ENCODE measurements at places on chromosomes 6 and 20.

- peak; percentile 54 for DNase-seq
These were observed 21.7 kb downstream of the SMLR1 start for GRCh38 chr6:130848945-130849344.

DNA sequence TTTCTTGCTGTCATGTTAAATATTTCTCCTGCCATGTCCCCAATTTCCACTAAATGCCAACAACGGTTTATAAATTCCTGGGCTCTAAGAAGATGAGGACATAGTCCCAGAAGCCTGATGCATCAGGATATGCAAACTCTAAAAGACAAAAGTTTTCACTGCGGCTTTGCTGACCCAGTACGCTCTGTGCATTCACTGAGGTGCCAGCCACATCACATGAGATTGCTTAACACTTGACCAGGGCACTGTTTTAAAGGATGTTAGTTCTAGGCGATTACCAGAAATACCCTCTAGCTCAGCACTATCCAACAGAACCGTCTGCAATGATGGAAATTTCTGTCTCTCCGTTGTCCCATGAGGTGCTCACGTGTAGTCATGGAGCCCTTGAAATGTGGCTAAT is 19.9 kb upstream of the ADTRP start:
- no peak for DNase-seq

DNA sequence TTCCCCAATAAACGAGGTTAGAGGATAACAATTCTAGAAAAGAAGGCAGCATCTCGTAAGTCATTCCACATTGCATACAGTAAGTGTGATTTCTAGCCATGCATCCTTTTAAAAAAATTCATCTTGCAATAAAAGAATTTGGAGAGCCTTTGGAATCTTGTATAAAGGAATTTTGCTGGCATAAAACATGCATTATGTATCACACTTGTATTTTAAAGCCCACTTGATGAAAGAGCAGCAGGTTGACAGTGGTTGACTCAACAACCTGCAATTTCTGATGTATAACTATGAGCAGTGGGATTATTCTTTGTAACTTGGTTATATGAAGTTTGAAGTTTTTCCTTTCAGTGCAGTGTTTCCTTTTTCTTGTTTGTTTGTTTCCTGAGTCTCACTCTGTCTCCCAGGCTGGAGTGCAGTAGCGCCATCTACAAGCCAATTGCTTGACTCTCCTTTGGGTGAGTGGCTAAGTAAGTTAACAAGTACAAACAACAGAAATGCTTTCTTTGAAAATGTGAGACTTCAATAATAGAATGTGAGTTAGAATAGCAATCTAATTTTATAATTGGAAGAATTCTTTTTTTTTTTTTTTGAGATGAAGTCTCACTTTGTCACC is 39.9 kb downstream of the JARID2 start:
- peak; percentile 53 for DNase-seq

GRCh38 chr6:151136141-151136755 is 103.5 kb upstream of the AKAP12 start:
- DNase-seq: no peak

GRCh38 chr20:39837561-39837960 is 851.5 kb downstream of the MAFB start:
- no peak for DNase-seq

DNA sequence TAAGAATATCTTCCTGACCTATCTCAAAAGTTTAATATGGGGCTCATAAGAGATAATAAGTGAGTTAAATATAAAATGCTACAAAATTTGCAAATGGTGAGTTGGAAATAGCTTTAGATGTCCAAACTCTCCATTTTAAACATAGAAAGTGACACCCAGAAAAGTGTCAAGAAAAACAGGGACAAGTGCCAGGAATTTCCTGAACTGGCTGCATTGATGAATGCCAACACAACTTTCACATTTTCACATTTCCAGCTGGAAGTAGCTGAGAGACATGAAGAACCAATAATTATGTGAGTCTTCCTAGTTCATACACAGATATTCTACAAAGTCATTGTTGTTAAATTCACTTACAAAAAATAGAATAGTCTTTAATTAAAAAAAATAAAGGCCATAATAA is 38.6 kb upstream of the B3GAT2 start:
- no peak for DNase-seq

DNA sequence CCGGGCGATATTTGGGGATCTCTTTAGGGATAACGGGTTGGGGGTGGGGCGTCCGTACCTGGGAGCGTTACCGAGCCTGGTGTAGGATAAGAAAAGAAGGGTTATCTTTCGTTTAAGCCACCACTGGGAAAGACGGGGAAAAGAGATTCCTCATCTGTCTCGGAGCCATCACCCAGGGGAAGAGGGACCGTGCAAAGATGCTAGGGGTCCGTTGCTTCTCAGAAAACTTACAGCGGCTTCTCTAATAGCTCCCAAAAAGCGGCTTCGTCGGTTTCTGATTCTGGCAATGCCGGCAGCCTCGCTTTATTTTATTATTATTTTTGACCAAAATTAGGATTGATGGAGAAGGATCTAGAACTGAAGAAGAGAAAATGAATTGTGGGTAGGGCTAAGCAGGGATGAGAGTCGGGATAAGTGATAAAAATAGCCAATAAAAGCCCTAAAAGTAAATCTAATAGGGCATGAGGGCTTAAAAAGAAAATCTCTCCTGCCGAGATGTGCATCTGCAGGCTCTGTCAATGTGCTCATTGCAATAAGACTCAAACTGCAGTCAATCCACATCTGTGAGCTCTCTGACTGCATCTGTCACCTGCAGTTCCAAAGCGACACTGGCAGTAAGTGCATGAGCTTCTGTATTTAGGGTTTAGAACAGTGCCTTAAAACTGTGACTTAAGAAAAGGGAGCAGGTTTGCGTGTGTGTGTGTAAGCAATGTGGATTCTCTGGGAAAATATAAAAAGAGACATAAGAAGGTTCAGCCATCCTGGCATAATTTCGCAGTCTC is 801 bp downstream of the TBPL1 start:
- no peak for DNase-seq

GRCh38 chr20:57432862-57433491 is 41.8 kb downstream of the RBM38 start:
- DNase-seq: no peak
